ENCODE measurements at places on chromosomes 4 and X. TPM values are rescaled to one million over a fixed set of nuclear protein-coding genes. Genes with fewer than 3 reads are reported as not detected.

DNA sequence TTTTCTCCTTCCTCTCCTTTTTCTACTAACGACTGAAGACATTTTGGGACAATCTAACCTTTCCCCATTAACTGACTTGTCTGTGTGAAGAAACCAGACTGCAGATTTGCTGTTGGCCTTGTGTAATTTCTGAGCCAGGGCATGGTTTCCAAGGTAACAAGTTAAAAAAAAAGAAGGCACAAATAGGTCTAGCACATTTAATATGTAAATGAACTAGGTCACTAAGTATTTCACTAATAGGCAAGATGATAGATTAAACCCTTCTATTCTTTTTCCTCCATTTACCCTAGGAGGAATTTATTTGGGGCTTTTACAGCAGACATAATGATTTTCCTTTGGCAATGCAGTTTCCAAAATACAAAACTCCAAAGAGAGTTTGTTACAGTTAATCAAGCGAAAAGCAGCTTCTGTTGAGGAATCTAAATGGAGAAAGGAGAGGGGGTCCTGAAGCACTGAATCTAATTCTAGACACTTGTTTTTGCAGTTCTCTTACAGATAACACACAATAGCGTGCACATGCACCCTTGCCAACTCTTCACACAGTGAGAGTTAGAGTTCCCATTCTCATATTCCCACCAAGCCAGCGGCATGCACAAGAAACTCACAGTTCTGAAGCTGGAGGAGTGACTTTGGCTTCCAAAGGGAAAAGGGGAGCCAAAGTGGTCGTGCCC is 72.0 kb downstream of the TSPAN5 start:
- DNase-seq: no peak
- no peak overlapping the region for H3K27ac ChIP-seq

DNA sequence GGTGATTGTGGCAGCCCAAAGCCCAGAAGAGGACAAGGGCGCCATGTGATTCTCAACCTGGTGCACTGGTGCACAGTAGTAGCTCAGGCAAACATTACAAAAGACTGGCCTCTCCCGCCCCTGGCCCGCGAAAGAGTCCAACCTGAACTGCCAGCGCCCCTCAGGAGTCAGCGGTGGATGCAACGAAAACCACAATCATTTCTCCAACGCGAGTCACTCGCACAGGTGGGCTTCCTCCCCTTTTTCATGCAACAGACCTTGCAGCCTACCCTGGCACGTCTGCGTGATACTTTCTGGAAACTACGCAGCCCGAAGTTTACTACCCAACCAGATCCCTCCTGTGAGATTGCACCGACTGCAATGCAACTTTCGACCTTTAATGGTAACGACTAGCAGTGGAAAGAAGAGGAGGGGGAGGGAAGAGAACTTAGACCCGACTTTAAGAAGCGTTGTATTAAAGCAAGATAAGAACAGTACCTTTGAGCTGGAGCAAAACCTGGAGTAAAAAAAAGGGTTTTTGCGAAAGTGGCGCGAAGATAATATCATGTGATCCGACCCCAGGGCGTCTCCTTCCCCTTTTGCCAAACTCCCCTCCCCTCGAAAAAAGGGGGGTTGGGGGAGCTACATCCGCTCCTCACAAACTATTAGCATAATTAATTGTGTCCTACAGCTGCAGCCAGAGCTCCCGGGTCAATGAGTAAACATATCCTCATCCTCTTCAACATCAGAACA is 63.3 kb upstream of the CCDC160 start:
- no peak overlapping the region for H3K27ac ChIP-seq
- H3K36me3 ChIP-seq: no peaks in the 10 kb centered on the region
- H3K4me1 ChIP-seq: no peaks in the 10 kb centered on the region

GRCh38 chrX:56429581-56429980 is 133.8 kb upstream of the UBQLN2 start:
- H3K27ac ChIP-seq: no peak overlapping the region
- H3K4me3 ChIP-seq: no peak overlapping the region
- DNase-seq: no peak
- H3K36me3 ChIP-seq: no peaks in the 10 kb centered on the region
- H3K4me1 ChIP-seq: no peaks in the 10 kb centered on the region
- H3K27me3 ChIP-seq: no peaks in the 10 kb centered on the region

GRCh38 chr4:102869569-102870197 is 891 bp downstream of the CISD2 start:
- peak overlapping the region; percentile 57 for H3K4me3 ChIP-seq
- H3K36me3 ChIP-seq: no peaks in the 10 kb centered on the region
- peak overlapping the region; percentile 94 for H3K27ac ChIP-seq
- no peak for DNase-seq

- no peak overlapping the region for H3K4me3 ChIP-seq
- H3K4me1 ChIP-seq: no peaks in the 10 kb centered on the region
- H3K27ac ChIP-seq: no peak overlapping the region
- H3K27me3 ChIP-seq: no peaks in the 10 kb centered on the region
- no peaks in the 10 kb centered on the region for H3K36me3 ChIP-seq
- DNase-seq: no peak
These were observed 85.5 kb upstream of the ADRA2C start for GRCh38 chr4:3680656-3681055.

GRCh38 chr4:107531927-107532326 is 188.1 kb downstream of the PAPSS1 start:
- no peak overlapping the region for H3K4me3 ChIP-seq
- no peaks in the 10 kb centered on the region for H3K27me3 ChIP-seq
- H3K27ac ChIP-seq: no peak overlapping the region
- DNase-seq: no peak

DNA sequence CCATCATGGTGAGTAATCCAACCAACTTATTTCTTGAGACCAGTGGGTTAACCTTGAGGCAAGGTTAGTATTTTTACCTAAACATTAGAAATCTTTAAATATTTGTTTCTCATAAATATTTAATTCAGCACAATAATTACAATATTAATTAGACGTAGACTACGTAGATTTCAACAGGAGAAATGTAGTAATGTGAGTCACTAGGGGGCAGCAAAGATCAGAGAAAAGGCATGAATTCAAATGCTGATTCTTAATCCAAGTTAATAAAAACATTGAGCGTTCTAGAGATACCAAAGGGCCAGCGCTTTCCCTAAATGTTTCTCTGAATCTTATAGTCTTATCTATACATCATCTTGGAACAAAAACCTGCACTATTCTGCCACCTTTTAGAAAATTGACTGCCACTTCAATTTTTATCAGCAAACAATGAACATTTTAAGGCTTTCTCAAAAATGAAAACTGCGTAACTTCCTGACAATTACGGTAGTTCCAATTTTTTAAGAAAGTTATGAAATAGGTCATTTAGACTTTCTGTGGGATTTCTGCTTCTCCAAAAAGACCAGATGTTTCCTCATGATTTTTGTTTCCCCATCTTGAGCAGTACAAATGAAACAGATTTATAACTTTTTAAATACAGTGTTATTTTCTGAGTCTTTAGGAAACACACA is 180.7 kb downstream of the GASK1B start:
- H3K4me1 ChIP-seq: peaks cover 13% of the 10 kb centered on the region
- H3K4me3 ChIP-seq: no peak overlapping the region
- no peaks in the 10 kb centered on the region for H3K36me3 ChIP-seq
- H3K27ac ChIP-seq: peak overlapping the region; percentile 57

- no peak overlapping the region for H3K27ac ChIP-seq
- no peaks in the 10 kb centered on the region for H3K27me3 ChIP-seq
- no peak for DNase-seq
- no peak overlapping the region for H3K4me3 ChIP-seq
These were observed 93.1 kb downstream of the NSUN7 start for GRCh38 chr4:40842725-40843423.

GRCh38 chr4:80210549-80210948 is 13.2 kb downstream of the PRDM8 start:
- H3K4me3 ChIP-seq: no peak overlapping the region
- no peak overlapping the region for H3K27ac ChIP-seq
- no peak for DNase-seq

Gene ZGRF1
- 3.1 TPM for total RNA-seq

Gene RENBP
- 48.5 TPM for total RNA-seq

Gene SRD5A3
- 15.6 TPM for total RNA-seq
